ENCODE measurements at places on chromosomes 5 and 9. TPM values are rescaled to one million over a fixed set of nuclear protein-coding genes. Genes with fewer than 3 reads are reported as not detected.

DNA sequence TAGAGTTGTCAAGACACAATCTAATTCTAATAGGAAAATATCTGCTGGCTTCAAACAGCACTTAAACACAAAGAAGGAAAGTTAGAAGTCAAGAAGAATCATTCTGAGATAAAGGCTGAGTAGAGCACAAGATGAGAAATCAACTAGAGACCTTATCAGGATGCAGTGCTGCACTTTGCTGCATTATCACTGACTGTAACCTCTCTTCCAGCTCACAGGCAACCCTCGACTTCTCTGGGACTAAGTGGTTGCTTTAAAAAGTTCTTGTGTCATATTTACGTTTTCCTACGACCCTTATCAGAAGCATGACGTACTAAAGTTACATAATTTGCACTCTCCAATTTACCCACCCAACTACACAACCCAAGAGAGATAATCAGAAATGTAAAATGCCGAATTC is 176.1 kb downstream of the MLLT3 start:
- DNase-seq: no peak

DNA sequence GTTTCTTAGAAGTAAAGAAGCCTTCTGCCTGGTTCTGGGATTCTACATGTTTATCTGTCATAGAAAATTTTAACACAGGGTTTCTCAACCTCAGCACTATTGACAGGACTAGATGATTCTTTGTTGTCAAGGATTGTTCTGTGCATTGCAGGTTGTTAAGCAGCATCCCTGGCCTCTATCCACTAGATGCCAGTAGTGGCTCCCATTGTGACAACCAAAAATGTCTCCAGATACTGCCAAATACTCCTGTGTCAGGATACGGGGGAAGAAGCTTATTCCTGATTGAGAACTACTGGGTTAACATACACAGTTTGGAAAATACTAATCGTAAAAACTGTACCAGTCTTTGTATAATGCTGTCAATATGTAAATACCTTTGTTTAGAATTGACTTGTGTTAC is 167.1 kb downstream of the NIPBL start:
- no peak for DNase-seq

CDKN2A gene
- total RNA-seq: not detected

DNA sequence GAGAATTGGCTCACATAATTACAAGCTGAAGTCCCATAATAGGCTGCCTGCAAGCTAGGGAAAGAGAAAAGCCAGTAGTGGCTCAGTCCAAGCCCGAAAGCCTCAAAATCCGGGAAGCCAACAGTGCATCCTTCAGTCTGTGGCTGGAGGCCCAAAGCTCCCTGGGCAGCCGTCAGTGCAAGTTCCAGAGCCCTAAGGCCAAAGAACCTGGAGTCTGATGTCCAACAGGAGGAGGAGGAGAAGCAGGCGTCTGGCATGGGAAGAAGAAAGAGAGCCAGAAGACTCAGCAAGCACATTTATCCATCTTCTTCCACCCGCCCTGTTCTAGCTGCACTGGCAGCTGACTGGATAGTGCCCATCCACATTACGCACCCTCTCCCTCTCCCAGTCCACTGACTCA is 213.4 kb downstream of the GAS1 start:
- no peak for DNase-seq

DNA sequence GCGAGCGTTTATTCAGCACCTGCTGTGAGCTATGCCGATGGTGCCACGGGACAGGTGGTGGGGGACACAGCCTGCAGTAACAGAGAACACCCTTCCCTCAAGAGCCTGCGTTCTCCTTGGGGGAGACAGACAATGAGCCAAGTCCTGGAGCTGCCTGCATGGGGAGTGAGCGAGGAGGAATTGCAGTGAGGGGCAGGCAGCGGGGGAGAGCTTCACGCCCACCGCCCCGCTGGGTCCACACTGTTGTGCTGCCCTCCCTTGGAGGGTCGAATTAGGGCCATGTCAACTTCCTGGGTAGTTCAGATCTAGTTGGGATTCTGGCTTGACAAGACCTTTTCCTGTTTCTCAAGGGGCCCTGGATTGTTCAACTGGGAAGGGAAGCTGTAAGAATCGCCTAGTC is 55.5 kb upstream of the N4BP3 start:
- no peak for DNase-seq

SEMA5A gene
- total RNA-seq: 11.9 TPM

DNA sequence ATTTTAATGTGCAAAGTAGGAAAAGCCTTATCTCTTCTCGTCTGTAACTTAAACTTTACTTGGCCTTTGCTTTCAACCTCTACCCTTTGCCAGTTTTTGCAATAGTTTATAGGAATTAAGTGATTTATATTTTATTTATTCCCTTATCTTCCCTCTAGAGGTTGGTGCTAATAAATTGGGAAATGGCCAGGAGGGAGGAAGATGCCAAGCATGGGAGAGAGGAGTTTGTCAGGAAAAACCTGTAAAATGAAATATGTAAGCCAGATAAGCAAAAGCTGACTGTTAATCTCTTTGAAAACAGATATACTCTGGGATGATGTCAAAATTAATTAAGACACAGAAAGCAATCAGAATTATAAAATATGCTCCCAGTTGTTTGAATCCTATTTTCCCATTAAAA is 484.5 kb downstream of the NR2F1-AS1 start:
- DNase-seq: no peak

- DNase-seq: no peak
Measured at GRCh38 chr9:69207503-69207902, 33.4 kb downstream of the TJP2 start.

RAB3C gene
- total RNA-seq: 3.8 TPM

- no peak for DNase-seq
Measured at GRCh38 chr5:166340039-166340438, 1951.4 kb upstream of the WWC1 start.

DNA sequence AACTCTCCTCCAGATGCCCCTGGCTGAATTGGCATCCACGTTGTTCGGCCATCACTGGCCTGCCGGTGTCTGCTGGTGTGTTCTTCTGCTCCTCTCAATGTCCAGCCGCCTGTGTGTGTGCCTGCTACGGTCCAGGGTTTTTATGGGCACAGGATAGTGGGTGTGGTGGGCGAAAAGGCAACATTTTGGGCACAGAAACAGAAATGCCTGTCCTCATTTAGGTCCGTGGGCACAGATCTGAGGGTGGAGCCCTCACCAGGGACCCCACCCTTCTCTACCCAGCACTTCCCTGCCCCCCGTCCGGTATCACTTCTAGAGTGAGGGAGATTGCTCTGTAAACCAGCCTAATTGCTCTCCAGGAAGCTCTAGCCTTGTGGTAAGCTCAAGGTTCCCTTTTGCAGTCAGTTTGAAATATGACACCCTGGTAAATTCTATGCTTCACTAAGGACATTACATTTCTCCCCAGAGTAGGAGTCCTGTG is 410.1 kb downstream of the MAT2B start:
- DNase-seq: peak; percentile 8

DNA sequence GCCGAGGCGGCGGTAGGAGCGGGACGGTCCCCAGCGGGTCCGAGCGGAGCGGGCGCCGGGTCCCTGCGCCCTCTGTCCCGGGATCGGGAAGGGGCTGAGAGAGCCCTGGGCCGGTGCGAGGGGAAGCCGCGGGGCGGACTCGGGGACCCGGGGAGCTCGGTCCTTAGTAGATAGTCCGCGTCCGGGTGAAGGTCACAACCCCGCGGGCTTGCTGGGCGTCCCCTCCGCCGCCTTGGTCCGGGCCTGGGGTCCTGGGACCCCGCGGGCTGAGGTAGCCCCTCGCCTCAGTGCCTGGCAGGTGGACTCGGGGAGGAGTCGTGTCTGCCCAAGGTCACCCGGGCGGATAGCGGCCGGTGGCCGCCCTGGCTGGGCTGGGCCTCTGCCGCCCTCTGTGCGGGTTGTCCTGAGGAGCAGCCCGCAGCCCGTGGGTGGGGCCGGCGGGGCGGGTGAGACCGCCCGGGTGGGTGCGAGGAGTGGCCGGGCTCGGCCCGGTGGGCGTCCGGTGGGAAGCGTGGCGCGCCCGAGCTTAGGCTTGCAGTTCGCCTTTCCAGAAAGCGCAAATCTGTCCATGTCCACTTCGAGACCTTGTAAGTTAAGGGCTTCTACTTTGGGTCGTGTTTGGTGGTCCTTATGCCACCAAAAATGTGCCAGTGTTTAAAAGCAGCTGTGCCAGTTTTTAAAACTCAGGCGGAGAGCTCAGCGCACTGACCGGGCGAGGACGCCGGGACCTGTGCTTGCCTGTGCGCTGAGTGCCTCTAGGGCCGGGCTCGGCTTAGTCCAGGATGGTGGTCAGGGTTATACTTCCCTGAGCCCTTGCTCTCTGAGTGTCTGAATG is 554 bp downstream of the SDHA start:
- DNase-seq: peak; percentile 69

DNA sequence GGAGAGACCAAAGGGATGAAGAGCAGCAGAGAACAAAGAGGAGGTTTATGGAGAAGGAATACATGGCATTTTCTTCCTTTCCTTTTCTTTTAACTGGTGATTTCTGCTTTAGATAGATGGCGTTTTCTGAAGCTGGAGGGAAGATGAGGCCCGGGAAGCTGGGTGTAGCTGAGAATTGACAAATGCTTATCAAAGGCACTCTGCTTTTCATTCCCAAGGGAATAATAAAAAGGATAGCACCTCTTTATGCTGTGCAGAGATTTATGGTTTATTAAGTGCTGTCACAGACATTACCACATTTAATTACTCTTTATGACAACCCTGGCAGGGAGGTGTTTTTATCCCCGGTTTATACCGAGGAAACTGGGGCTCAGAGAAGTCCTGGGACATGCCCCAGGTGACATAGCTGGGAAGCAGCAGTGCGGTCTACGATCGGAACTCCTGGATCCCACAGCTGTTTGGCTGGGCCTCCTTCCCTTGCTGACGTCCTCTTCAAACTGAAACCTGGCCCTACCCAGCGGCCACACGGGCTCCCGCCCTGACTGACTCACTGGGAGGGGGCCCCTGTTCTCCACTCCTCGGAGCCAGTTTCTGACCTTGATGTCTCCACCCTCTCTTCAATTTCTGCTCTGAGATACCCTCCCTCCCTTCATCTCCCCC is 8.2 kb upstream of the EPB41L4B start:
- no peak for DNase-seq

DNA sequence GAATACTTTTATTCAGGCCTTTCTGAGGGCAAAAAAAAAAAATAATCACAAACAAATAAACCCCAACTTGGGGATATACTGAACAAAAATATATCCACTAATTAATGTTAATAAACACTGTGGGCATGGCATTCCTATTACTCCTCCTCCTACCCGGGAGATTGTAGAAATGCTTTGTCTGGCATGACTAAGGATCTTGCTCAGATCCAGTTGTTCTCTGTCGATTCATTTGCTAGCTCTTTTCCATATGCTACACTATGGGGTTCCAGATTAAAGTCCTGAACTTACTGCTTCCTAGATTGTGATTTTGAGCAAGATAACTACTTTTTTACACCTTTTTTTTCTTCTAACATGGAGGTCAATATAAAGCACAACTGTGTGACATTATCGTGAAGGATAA is 102.2 kb upstream of the PRR16 start:
- DNase-seq: no peak

DNA sequence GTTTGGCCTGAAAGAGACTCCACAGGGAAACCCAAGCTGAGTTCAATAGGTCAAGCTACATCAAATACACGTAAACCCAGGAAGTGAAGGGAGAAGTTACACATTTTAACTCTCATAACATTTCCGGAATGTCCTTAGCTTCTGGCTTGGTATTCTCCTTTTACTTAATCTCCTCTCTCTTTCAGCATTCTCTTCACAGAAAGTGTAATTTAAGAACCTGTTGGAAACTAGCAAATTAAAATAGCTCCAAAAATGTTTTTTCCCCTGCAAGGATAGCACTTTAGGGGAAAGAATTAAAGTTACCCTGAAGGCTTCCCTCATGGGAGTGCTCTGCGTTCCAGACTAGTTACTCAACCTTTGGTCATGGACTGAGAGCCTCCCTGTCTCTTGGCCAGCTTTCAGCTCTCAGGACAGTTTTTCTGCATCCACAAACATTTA is 292.7 kb upstream of the TARS1 start:
- no peak for DNase-seq

GRCh38 chr5:10788358-10788757 is 27.3 kb upstream of the DAP start:
- DNase-seq: no peak

DNA sequence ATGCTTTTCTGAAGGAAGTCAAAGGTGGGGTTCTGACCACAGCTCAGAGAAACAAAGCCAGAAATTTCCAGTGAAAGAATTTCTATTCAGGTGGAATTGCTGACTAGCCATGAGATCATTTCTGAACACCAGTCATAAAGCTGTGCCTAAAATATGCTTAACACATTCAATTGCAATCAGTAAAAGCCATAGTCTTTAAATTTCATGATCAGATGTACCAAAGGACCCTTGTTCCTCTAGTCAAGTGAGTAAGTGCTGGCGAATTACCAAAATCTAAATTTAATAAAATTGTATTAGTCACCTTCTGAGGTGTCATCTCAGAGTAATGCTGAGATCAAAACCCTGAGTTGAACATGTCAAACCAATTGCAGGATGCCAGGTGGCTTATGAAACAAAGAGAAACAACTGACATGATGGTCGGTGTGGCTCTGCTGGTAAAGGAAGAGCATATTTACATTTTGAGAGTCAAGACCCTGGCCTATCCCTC is 334.2 kb upstream of the CCNH start:
- no peak for DNase-seq

- no peak for DNase-seq
Measured at GRCh38 chr9:14231196-14231990, 82.5 kb downstream of the NFIB start.

DNA sequence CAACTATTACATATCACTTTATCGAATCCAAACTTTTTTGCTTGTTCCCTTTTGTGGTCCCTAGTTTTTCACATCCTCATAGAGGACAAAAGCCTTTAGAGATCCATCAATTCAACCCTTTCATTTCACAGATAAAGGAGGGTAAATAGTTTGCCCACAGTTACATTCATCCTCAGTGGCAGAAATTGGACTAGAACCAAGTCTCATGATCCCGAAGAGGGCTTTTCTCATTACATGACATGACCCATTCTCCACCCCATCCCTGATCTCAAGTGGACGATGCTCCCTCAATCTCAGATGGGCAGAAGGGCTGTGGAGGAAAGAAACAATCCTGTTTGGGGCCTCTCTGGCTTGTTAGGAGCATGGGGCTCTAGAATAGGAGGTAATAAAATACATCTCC is 23.1 kb downstream of the TICAM2 start:
- no peak for DNase-seq

GRCh38 chr9:126608551-126608950 is 5.2 kb upstream of the LMX1B start:
- DNase-seq: no peak

GRCh38 chr9:79762070-79762469 is 190.3 kb downstream of the TLE4 start:
- DNase-seq: no peak

- DNase-seq: no peak
Measured at GRCh38 chr5:103901885-103902284, 339.3 kb upstream of the NUDT12 start.

CD74 gene
- total RNA-seq: 9.8 TPM

NR5A1 gene
- total RNA-seq: 1.0 TPM

GRCh38 chr9:18893046-18893445 is 140.0 kb downstream of the SAXO1 start:
- no peak for DNase-seq

Measured in neural progenitor cell (in vitro differentiated cells).